ENCODE measurements at places on chromosomes 3 and 15. TPM values are rescaled to one million over a fixed set of nuclear protein-coding genes. Genes with fewer than 3 reads are reported as not detected.
A peak's percentile ranks its signal among the peaks of the same experiment; 100 is the strongest.

The ARHGAP11A gene
- 53.0 TPM for polyA plus RNA-seq

The DPPA2 gene
- polyA plus RNA-seq: 1.0 TPM

The MOBP gene
- 0.22 TPM for polyA plus RNA-seq

The TRH gene
- 0.12 TPM for polyA plus RNA-seq

The STAC gene
- 12.5 TPM for polyA plus RNA-seq

The ERC2 gene
- 3.9 TPM for polyA plus RNA-seq

DNA sequence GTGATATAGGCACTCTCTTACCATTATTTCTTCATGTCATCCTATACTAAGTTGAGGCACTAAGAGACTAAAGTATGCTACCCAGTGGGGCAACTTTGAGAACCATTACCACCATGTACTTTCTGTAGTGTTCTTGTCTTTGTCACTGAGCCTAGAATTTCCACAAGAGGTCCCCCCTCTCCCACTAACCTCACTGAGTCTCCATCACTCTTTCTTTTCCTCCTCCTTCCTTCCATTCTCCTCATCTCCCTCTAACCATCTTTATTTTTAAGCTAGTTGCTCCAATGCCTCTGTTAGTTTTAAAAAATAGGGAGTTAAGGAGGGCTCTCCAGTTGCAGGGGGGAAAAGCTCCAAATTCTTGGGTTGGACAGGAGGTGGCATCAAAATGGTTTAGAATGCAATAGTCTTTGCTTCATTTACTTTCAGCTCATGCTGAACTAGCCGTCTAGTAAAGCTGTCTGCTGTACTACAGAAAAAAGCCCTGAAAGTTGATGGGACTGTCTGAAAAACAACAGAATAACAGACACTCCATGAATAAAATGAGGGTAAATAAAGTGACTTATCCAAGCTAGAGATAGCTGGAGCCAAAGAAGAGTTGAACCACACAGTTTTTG, 85.1 kb upstream of the MYRIP start:
- DNase-seq: no peak

DNA sequence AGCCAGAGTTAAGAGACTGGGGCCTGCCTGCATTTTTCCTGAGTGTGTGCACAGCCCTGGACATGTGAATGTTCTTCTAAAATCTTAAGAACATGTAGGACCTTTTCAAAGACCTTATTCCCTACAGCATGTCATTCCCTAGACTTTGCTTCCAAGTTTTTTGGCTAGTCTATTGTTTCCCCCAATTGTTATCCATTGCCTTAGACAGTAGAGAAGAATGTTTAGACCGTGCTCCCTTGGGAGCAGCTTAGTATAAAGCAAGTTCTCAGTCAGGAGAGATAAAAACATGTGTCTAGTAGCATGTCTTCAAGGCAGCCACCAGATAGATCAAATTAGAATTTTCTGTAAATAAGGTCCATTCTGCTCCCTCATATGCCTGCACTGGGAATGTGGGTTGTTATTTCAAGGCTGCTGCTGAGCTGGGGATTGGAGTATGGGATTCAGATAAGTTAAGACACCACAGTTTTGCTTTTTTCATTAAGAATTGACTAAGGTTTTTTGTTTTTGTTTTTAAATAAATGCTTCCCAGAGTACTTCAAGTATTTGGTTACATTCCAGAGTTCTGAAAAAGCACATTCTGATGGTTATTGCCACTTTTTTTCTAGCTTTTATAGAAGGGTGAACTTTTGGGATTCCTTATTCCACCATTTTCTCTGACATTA, 246.7 kb downstream of the RORA start:
- DNase-seq: no peak

GRCh38 chr3:46399098-46399497, 7.8 kb downstream of the CCR5AS start:
- DNase-seq: no peak

GRCh38 chr3:173826416-173826815, 428.9 kb downstream of the NLGN1 start:
- DNase-seq: no peak

- no peak for DNase-seq
These were observed 5.5 kb downstream of the B4GALT4 start for GRCh38 chr3:119235151-119235550.

GRCh38 chr3:7306901-7307300, 446.0 kb downstream of the GRM7 start:
- no peak for DNase-seq

- DNase-seq: no peak
These were observed 5.0 kb downstream of the MITF start for GRCh38 chr3:69743975-69744906.

DNA sequence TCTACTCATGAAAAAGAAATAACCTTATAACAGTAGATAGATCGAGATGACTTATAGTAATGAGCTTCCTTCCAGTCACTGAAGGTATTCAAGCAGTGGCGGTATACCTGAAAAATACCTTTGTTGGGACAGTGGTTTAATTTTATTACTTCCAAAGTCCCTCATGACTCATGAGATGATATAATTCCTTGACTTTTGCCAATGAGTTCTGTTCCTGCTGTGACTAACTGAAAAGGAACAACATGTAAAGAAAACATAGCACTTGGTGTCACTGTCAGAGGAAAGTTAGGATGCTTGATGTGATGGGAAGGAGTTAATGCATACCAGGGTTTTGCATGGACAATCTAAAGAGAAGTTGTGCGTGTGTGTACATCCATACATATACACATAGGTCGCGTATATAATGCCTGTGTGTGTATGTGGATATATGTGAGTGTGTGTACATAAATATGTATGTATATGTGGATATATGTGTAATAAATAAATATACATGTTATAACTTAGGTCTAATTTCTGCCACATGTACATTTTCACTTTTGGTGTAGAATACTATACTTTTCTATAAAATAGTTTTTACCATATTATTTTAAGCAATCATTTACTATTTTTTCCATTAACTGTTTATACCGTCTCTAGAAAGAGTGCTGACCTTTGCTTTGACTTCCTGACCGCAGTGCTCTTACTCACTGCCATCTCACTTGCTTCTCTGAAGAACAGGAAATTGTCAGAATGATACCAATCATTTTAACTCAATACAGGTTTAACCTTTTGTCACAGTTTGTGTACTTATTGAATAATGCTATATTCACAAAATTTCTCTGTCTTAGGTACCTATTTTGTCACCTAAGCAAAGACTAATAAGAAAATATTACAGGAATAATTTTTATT, 12.6 kb upstream of the PAK2 start:
- no peak for DNase-seq

- peak; percentile 66 for DNase-seq
These were observed 394 bp downstream of the OSBPL10 start for GRCh38 chr3:31980530-31981205.

Measured in left kidney (tissue), 8 donors.